ENCODE measurements at places on chromosomes 12 and 14. TPM values are rescaled to one million over a fixed set of nuclear protein-coding genes. Genes with fewer than 3 reads are reported as not detected.
A peak's percentile ranks its signal among the peaks of the same experiment; 100 is the strongest.

DNA sequence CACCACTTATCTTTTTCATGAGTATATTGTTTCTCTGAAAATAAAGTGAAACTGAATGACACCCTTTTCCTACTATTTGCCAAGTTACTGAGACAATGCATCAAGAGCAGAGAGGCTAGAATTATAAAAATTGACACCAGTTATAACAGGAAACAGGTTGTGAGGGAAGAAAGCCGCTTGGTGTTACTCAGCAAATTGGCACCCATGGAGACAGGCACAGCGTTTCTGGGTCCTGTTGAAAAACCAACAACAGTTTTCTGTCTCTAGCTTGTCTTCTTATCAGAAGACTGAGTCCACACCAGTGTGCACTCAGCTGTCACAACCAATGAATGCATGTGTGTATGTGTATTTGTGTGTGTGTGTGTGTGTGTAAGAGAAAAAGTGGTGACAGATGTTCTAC is 267.7 kb downstream of the KCNH5 start:
- DNase-seq, result no peak

- DNase-seq, result peak; percentile 50
Observed at GRCh38 chr12:50234347-50234746, 49.0 kb downstream of the LIMA1 start.

GRCh38 chr12:122062832-122063693 is 15.5 kb upstream of the MLXIP start:
- DNase-seq, result no peak

The TMEM229B gene
- 12.6 TPM for total RNA-seq

DNA sequence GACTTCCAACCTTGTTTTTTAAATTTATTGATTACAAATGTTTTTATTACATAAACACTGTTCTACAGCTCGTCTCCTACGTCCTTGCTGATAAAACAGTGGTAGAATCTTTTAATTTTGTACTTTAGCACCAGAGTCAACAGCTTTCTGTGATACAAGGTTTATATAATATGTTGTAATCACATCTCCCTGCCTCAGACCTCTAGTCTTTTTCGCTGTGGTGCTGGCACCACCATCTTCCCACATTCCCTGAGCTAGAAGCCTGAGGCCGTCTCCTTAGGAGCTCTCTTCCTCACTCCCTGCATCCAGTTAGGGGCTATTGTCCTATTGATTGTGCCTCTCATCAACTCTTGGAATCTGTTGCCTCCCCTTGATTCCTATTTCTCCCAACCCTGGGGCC is 17.1 kb downstream of the MTHFD1 start:
- DNase-seq, result no peak

DNA sequence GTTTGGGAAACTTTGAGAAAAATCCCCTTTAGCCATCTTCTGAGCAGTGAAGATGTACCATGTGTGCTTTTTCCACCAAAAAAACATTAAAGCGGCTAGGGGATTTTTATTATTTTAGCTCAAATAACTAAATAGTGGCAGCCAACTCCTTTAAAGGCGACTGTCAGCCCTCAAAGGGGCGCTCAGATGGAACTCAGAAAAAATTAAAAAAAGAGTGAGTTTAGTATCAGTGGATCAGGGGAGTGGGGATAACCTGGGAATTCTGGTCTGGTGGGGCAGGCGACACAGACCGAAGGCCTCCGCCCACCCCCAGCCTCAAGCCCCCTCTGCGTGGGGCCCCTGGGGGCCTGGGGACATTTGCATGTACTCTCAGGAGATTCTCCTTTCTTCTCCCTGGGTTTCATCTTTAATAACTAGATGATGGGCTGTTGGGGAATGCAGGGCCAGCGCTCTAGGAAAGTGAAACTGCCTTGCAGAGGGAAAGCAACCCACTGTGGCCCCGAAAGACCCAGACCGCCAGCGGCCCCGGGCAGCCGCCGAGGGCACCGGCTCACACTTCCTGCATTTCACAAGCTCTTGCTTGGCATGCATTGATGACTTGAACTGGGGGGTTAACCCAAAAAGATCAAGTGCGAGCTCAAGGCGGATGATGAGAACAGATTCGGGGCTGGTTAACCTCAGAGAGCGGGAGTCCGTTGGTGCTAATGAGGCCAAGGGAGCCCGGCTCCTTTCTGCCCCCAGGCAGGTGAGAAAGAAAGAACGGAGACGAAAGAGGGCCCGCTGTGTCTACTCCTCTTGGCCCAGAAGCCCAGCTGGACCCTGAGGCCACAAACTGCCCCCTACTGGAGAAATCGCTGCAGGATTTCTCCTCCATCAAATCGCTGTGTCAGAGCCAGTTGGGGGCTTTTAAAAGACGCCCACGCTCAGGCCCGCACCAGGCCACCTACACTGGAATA is 7.3 kb upstream of the BATF start:
- peak; percentile 29 for DNase-seq

GRCh38 chr12:13530966-13531365 is 334.4 kb downstream of the EMP1 start:
- DNase-seq, result no peak

DNA sequence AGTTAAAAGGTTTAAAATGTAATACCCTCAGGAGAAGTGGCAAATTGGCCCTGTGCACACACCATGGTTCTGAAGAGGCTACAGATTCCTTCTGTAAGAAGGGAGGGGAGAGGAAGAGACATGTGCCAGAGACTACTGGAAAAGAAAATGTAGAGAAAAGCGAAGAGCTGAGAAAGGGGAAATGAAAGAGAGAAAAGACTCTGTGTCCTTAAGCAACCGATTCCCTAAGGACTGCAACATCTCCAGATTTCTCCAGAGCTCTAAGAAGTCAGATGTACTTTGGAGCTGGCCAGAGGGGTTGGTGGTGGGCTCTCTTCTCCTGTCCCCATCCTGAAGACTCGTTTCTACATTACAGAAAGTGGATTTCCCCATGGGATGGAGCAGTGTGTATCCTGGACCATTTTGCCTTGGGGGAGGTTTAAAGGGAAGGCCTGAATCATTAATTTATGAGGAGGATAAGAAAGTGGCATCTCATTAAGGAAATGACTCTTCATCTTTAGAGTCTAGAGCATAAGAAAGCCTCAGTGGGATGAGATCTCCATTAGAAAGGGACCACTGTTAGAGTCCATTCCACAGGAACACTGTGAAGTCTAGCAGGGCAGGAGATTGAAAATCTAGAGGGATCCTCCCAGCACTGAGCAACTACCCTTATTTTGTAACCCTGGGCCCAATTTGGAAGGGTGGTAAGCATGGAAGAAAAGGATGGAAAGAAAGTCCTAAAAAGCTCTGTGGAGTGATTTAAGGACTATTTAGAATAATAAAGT is 45.5 kb upstream of the FUT8 start:
- DNase-seq, result no peak

DNA sequence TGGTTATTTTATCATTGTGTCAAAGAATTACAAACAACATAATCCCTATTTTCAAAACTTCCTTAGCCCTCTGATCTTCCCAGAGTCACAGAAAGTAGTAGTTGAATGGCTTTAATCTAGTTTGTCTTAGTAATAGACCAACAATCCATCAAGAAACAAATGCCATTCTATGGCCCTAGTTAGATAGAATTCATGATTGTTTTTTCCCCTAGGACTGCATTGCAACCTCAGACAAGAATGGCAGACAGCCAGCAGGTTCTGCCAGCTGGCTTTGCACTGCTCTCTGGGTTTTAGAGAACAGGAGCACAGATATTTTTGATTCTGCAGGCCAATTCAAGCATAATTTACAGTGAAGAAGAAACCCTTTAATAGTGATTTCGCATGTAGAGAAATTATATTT is 33.8 kb downstream of the SYT1 start:
- no peak for DNase-seq
